ENCODE measurements at places on chromosomes 13 and 19. TPM values are rescaled to one million over a fixed set of nuclear protein-coding genes. Genes with fewer than 3 reads are reported as not detected.
A peak's percentile ranks its signal among the peaks of the same experiment; 100 is the strongest.

Gene KDM4B
- 49.1 TPM for total RNA-seq

Gene ZNF541
- total RNA-seq, result not detected

Gene AMER2
- total RNA-seq, result not detected

Gene SCGB2B2
- 1.1 TPM for total RNA-seq

Gene SIGLEC12
- 2.2 TPM for total RNA-seq

Gene ZNF547
- 3.4 TPM for total RNA-seq

Gene NKG7
- total RNA-seq, result 4.4 TPM

GRCh38 chr19:42332059-42332458, 6.6 kb downstream of the MEGF8 start:
- DNase-seq, result no peak
- H3K4me1 ChIP-seq, result no peaks in the 10 kb centered on the region
- H3K4me3 ChIP-seq, result no peak overlapping the region
- peaks cover 13% of the 10 kb centered on the region for H3K36me3 ChIP-seq

DNA sequence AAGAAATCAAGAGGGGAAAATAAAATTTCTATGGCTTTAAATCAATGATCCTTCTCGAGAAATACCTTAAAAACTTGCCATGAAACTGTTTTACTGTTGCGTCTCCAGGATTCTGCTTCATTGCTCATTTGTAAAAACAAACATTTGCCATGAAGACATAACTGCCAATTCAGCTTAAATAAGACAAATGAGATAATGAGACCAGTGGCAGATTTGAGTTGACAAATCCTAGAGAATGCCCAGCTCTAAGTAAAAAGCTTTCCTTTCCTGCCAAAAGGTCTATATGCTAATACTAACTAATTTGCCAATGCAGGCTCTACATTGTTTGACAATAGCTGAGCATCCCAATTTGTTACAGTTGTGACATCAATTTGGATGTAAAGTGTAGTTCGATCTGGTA, 400.5 kb upstream of the PCDH9 start:
- H3K36me3 ChIP-seq, result no peaks in the 10 kb centered on the region
- DNase-seq, result no peak
- no peak overlapping the region for H3K27ac ChIP-seq
- no peaks in the 10 kb centered on the region for H3K27me3 ChIP-seq
- no peaks in the 10 kb centered on the region for H3K4me1 ChIP-seq
- no peak overlapping the region for H3K4me3 ChIP-seq

DNA sequence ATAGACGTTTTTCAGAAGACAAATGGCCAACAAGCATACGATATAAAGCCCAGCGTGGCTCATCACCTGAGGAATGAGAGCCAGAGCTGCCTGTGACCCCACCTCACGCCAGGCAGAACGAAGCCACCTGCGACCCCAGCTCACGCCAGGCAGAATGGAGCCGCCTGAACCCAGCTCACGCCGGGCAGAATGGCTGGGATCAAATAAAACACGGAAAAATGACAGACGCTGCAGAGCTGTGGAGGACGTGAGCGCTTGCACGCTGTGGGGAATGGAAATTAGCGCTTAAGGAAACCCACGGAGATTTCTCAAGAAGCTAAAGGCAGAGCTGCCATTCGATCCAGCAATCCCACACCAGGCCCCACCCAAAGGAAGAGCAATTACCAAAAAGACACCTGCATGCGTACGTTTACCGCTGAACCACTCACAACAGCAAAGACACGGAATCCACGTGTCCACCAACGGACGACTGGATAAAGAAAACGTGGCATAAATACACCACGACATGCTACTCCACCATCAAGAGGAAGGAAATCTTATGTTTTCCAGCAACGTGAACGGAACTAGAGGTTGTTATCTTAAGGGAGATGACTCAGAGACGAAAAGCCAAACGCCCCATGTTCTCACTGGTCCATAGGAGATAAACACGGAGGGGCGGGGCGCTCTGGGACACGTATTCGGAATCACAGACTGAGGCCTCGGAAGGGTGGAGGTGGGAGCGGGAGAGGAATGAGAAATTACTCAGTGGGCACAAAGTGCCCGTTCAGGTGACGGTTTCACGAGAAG, 30.7 kb upstream of the C13orf46 start:
- peaks cover 29% of the 10 kb centered on the region for H3K36me3 ChIP-seq
- H3K4me1 ChIP-seq, result no peaks in the 10 kb centered on the region
- H3K27me3 ChIP-seq, result no peaks in the 10 kb centered on the region
- DNase-seq, result no peak
- H3K27ac ChIP-seq, result no peak overlapping the region

DNA sequence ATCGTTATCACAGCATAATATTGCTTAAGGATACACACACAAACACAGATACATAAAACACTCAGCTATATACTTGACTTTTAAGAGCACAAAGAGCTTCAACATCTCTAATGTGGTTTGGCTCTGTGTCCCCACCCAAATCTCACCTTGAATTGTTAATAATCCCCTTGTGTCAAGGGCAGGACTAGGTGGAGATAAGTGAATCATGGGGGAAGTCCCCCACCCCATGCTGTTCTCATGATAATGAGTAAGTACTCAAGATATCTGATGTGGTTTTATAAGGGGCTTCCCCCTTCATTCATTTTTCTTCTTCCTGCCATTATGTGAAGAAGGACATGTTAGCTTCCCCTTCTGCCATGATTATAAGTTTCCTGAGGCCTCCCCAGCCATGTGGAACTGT, 481.4 kb downstream of the PCDH9 start:
- no peak overlapping the region for H3K27ac ChIP-seq
- no peaks in the 10 kb centered on the region for H3K36me3 ChIP-seq
- H3K4me3 ChIP-seq, result no peak overlapping the region
- no peaks in the 10 kb centered on the region for H3K4me1 ChIP-seq
- H3K27me3 ChIP-seq, result no peaks in the 10 kb centered on the region
- no peak for DNase-seq

DNA sequence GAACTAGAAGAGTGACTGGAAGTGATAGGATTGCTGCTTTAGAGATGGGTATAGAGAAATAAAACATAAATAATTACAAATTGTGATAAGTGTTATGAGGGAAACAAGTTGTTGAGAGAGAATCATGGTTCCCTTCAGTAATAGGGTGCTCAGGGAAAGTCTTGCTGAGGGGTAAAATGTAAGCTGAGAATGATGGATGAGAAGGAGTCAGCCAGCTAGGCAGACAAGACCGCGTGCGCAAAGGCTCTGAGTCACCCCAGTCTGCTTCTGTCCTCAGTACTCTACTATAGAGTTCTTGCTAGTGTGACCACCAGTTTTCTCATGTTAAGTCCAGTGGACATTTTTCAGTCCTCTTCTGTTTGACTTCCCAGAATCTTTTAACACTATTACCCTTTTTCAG, 39.5 kb downstream of the PCCA start:
- no peak overlapping the region for H3K27ac ChIP-seq
- no peak overlapping the region for H3K4me3 ChIP-seq
- no peaks in the 10 kb centered on the region for H3K36me3 ChIP-seq
- DNase-seq, result no peak
- H3K27me3 ChIP-seq, result no peaks in the 10 kb centered on the region
- peaks cover 8% of the 10 kb centered on the region for H3K4me1 ChIP-seq

- H3K4me1 ChIP-seq, result no peaks in the 10 kb centered on the region
- DNase-seq, result no peak
Observed at GRCh38 chr13:113669755-113670341, 2.8 kb downstream of the GRK1 start.

DNA sequence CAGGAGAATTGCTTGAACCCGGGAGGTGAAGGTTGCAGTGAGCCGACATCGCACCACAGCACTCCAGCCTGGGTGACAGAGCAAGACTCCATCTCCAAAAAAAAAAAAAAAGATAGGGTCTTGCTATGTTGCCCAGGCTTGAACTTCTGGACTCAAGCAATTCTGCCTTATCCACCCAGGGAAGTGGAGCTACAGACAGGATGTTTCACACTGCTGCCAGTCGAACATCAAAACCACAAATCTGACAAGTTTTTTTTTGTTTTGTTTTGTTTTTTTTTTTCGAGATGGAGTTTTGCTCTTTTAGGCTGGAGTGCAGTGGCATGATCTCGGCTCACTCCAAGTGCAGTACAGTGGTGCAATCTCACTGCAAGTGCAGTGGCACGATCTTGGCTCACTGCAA, 10.8 kb downstream of the XPO4 start:
- H3K27ac ChIP-seq, result no peak overlapping the region
- DNase-seq, result no peak
- H3K4me3 ChIP-seq, result no peak overlapping the region

- no peaks in the 10 kb centered on the region for H3K27me3 ChIP-seq
- no peak for DNase-seq
- no peak overlapping the region for H3K4me3 ChIP-seq
- no peaks in the 10 kb centered on the region for H3K4me1 ChIP-seq
- H3K27ac ChIP-seq, result no peak overlapping the region
Observed at GRCh38 chr13:58767566-58767965, 1136.0 kb downstream of the PCDH17 start.

DNA sequence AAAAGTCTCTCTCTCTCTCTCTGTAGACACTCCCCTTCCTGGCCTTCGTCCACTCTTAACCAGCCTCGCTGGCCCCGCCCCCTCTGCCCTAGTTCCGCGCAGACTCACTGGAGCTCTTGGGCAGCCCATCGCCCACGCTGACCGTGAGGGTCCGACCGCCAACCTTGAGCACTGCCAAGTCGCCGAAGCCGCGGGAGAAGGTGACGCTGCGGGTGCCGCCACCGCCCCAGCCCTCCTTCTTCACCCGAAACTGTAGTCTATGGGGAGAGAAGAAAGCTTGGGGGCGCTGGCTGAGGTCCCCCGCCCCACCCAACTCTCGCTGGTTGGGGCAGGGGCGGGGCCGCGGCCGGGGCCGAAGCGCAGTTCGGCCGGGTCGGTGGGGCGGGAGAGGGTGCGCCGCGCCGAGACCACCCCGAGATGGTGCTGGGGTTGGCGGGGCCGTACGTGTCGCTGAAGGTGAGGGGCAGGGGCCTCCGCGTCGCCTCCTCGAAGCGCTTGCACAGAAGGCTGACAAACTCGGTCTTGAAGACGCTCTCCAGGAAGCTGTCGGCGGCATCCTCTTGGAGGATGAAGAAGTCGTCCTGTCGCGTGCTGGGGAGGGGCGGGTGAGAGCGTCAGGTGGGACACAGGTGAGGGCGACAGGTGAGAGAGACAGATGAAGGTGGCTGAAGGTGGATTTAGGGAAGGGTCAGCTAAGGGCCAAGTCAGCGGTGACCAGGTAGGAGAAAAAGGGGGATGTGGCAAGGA, 12.6 kb upstream of the ZNF414 start:
- no peaks in the 10 kb centered on the region for H3K27me3 ChIP-seq
- peak; percentile 77 for DNase-seq
- H3K36me3 ChIP-seq, result no peaks in the 10 kb centered on the region
- peaks cover 7% of the 10 kb centered on the region for H3K4me1 ChIP-seq

- DNase-seq, result no peak
- no peaks in the 10 kb centered on the region for H3K4me1 ChIP-seq
- H3K27me3 ChIP-seq, result no peaks in the 10 kb centered on the region
- H3K4me3 ChIP-seq, result no peak overlapping the region
- no peak overlapping the region for H3K27ac ChIP-seq
Observed at GRCh38 chr13:30659980-30660379, 42.3 kb downstream of the USPL1 start.

DNA sequence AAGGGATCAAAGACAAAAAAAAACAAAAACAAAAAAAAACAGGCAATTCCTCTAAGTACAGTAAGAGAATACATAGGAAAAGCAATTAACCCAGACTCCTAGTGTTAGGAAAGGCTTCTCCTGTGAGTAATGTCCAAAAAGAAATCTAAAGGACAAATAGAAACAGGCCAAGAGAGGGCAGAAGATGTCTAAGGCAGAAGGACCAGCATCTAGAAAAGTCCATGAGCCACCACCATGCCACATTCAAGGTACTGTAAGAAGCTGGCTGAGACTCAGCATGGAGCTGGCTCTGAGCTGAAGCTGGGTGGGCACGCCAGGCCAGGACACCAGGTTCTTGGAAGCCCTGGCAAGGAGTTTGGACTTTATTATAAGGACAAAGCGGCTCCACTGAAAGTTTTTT, 118.1 kb upstream of the FRY start:
- H3K4me3 ChIP-seq, result no peak overlapping the region
- DNase-seq, result no peak
- H3K4me1 ChIP-seq, result peaks cover 19% of the 10 kb centered on the region
- H3K27ac ChIP-seq, result no peak overlapping the region
- H3K36me3 ChIP-seq, result no peaks in the 10 kb centered on the region

- no peaks in the 10 kb centered on the region for H3K4me1 ChIP-seq
- no peak overlapping the region for H3K27ac ChIP-seq
- no peaks in the 10 kb centered on the region for H3K36me3 ChIP-seq
- H3K4me3 ChIP-seq, result no peak overlapping the region
Observed at GRCh38 chr13:85729296-85729695, 69.9 kb downstream of the SLITRK6 start.

DNA sequence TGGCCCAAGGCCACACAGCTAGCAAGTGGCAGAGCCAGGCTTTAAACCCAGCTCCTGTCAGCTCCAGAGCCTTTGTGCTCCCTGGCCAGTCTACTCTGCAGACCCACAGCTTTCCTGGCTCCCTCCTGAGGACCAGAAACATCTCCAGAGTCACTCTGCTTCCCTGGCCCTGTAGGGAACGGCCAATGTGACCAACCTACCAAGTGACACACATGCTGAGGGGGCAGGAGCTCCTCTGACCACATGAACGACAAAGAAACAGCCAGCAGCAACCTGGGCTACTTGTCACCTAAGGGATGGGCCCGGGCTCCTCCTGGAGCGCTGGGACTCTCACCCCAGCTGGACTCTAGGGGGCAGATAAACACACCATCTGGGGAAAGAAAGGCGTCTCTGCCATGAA, 19.3 kb downstream of the PEG3 start:
- H3K4me3 ChIP-seq, result no peak overlapping the region
- DNase-seq, result no peak
- H3K36me3 ChIP-seq, result peaks cover 14% of the 10 kb centered on the region
- no peak overlapping the region for H3K27ac ChIP-seq

GRCh38 chr13:40777809-40778175, 6.8 kb upstream of the MRPS31 start:
- peaks cover 8% of the 10 kb centered on the region for H3K4me1 ChIP-seq
- H3K27me3 ChIP-seq, result no peaks in the 10 kb centered on the region
- H3K36me3 ChIP-seq, result no peaks in the 10 kb centered on the region
- no peak overlapping the region for H3K4me3 ChIP-seq
- no peak for DNase-seq
- no peak overlapping the region for H3K27ac ChIP-seq

DNA sequence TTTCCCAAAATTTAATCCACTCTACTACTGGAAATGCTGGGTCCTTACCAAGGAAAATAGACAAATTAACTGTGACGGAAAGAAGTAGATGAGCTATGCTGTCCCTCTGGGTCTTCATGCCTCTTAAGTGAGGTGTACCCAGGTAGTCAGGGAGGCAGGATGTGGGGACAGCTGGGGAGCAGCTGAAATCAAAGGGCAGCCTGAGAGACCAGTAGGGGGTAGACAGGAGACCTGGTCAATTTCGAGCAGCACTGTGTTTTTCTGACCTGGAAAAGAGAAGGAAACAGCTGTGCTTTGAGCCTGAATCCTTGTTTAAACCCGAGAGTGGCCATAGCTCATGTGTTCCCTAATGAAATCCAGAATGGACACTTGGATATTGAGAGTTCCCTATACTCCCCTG, 587.3 kb downstream of the EFNB2 start:
- DNase-seq, result no peak
- H3K4me3 ChIP-seq, result no peak overlapping the region
- H3K27me3 ChIP-seq, result no peaks in the 10 kb centered on the region
